Memory B cell (primary cell): ENCODE measurements at places on chromosomes 2 and 18.

- DNase-seq, result no peak
Measured at GRCh38 chr2:184346338-184346862, 251.9 kb upstream of the ZNF804A start.

GRCh38 chr18:6719910-6720683, 9.4 kb upstream of the ARHGAP28 start:
- no peak for DNase-seq

DNA sequence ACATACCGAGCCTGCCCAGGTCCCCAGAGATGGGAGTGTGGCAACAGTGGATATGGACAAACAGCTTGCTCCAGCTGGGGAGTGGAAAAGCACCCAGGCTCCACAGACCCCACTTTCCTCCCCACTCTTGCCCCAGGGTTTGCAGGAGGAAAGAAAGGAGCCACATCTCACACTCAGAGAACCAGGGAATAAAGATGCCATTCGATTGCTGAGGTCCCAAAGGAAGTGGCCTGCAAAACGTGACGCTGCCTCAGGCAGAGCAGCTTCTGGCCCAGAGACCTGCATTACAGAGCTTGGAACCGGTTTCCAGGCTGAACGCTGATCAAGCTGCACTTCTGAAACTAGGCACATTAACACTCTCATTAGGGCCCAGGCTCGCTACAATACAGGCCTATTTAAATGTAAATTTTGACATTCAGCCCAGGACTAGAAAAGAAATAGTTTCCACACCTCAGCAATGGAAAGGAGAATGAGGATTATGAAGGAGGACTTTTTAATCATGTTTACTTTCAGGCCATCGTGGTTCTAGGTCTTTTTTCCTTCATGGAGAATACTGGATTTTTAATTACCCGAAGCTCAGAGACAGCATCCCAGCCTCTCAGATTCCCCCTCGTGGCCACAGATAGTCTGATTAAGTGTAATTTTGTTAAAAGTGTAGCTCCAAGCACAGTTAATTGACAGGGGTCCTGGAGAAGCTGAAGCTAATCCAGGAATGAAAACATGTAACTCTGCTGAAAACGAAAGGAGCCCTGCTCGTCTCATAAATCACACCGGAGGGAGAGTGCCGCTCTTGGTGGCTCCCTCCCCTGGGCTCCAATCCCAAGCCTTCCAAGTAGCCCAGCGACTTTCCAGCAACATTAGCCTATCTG, 221.3 kb upstream of the RAB6C start:
- no peak for DNase-seq

DNA sequence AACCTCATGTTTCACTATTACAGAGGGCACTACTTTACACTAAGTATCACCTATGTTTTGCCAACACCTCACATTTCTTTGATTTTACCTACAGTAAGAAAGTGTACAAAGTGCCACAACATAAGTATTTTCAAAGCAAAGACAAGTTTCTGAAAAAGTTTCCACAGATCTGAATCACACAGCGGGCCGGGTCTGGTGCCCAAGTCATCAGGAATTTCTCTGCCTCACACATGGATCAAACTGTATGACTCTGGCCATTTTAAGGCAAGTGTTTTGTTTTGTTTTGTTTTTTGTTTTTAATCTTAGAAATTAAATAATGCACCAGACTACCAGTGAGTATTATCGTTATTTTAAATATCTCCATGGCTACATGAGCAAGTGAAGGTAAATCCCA, 73.4 kb downstream of the ZNF516 start:
- no peak for DNase-seq

GRCh38 chr2:75587954-75588587, 27.3 kb upstream of the EVA1A start:
- no peak for DNase-seq

GRCh38 chr2:237895544-237896506, 36.4 kb downstream of the RAMP1 start:
- no peak for DNase-seq

DNA sequence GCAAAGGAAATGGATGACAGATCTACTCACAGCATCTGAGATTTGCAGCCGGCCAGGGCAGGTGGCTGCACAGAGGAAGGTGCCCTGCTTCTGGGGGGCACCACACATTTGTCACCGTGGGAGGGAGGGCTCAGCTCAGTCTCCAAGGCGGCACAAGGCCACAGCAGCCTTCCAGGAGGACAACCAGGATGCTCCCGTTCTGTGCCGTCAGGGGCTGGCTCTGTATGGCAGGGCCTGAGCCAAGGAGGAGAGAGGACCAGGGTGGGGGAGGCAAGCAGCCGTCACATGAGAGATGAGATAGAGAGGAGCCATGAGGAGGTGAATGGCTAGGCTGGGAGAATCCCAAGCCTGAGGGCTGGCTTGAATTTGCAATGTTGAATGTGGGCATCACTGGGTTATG, 4.6 kb upstream of the BOK start:
- no peak for DNase-seq

GRCh38 chr2:69096326-69097095, 83.5 kb downstream of the ANTXR1 start:
- no peak for DNase-seq

DNA sequence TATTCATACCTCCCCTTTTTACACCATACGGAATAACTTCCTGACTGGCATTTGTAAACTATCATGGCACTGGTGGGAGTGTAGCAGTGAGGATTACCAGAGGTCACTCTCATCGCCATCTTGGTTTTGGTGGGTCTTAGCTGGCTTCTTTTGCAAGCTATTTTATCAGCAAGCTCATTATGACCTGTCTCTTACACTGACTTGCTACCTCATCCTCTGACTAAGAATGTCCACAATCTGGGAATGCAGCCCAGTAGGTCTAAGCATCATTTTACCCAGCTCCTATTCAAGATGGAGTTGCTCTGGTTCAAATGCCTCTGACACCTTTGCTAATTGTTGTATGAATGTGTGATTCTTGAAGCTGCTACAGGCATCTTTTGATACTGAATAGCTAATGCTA, 950.8 kb upstream of the SLC39A10 start:
- DNase-seq, result no peak

DNA sequence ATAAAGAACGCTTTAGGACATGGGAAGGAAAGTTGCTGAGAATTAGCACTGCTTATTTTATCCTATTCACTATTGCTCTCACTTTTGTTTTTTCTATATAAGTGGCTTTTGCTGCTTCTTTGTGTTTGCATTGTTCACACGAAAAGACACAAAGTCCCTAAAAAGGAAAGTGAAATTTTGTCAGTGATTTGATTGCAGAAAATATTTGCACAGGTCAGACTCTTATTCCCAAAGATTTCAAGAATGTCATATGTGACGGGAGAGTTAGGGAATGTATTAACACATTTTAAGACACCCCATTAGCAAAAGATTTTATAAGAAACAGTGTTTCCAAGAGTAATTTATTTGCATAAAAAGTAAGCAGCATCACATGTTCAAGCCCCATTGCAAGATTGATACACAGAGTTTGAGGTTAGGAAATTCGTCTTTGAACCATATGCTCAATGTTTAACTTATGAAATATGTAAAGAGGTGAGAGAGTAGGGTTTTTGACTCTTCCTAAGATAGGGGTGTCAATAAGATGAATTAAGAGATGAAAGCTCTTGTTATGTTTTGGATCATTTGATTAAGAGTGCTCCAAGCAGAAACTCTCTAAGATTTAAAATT, 57.0 kb downstream of the CCDC102B start:
- no peak for DNase-seq

- no peak for DNase-seq
Measured at GRCh38 chr2:189528617-189529016, 52.0 kb downstream of the SLC40A1 start.

DNA sequence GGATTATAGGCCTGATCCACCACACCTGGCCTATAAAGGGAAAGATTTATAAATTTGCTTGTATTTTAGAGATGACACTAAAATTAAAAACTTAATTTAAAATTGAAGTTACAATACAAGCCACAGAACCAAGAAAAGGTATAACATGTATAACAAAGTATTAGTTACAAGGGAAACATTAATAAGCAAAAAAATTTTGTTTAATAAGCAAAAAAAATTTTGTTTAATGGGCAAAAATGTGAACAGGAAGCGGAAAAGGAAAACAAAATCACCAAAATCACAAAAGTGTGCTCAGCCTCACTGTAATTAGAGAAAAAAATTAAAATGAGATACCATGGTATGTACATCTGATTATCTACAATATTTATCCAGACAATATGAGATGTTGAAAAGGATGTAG, 15.9 kb upstream of the NDUFV2 start:
- DNase-seq, result no peak

GRCh38 chr2:155266583-155266982, 568.1 kb downstream of the KCNJ3 start:
- DNase-seq, result no peak

- DNase-seq, result no peak
Measured at GRCh38 chr18:35324926-35325655, 19.1 kb downstream of the ZNF24 start.

DNA sequence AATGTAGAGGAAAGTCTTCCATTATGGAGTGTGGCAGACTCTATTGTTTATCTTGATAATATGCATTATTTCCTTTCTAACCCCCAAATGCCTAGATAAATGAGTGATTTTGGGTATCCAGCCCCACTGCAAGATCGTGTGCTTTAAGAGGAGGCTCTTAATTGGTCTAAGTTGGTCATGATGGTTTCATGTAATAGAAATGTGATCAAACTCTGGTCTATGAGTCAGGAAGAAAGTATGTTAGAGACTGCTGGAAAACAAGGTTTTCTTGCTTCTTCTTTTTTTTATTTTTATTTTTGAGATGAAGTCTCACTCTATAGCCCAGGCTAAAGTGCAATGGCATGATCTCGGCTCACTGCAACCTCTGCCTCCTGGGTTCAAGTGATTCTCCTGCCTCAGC, 344.5 kb upstream of the TNP1 start:
- DNase-seq, result no peak

- DNase-seq, result no peak
Measured at GRCh38 chr2:237915576-237915975, 51.2 kb upstream of the UBE2F start.

DNA sequence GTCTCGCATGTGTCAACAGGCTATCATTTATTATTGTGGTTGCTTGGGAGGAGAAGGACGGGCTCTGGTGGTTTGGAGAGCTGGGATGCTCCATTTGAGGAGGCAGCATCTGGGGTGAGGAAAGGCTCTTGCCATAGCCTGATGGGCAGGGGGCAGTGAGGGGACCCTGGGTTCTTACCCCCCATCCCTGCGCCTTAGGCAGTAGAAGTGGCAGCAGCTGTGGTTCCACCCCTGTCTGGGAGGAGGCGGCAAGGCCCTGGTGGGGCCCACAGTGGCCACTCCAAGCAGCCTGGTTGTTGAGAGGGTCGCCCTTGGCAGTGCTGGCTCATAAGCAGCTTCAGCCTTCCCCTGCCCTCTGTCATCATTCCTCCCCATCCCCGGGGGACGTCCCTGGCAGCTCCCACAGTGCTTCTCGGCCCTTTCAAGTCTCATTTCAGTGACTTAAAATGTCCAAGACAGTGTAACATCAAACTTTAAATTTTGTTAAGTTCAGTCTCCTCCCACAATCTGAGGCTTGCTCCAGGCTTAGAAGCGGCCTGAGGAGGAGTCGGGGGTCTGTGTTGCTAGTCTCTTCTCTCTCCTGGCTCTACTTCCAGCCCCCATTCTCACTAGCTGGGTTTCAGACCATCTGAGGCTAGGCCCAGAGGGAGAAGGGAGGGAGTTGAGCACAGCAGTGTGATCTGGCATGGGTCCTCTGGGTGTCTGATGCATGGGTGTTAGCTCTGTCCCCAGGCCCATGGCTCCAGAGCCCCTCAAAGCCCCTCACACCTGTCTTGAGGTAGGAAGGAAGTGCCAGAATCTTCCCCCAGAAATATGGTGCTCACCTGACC, 34.9 kb upstream of the PTPN4 start:
- no peak for DNase-seq

DNA sequence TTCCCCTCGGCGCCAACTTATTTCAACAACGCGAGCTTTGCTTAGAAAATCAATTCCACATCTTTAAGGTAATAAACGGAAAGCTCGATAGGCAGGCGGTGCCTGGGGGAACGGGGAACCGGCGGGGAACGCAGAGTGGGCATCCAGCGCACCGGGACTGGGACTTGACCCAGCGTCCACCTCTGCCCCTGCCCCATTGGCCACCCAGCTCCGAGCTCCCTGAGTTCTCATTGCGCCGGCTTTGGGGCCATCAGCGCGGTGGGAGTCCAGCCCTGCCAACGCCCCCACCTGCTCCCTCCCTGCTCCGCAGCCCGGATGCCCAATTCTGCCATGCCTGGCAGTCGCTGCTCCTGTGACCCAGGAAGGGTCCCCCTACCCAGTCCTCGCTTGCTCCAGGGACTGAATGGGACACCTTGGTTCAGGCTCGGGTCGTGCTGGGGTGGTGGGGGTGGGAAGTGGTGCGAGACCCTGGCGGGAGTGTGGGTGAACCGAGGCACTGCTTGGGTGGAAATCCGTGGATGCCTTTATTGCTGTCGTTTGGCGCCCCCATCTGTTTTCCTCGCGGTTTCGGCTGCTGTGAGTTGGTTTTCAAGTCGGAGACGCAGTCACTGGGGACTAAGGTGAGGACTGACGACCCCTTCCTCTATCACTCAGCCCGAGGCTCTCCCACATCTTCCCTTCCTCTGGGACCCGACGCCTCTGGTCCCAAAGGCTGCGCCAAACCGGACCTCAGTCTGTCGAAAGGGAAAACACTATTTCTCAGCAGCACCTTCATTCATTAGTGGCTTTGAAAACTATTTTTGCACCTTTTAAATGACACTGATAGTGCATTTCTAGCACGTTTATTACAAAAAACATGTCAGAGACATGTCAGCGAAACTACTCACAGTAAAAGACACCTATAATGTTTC, 2.4 kb upstream of the EVX2 start:
- no peak for DNase-seq

DNA sequence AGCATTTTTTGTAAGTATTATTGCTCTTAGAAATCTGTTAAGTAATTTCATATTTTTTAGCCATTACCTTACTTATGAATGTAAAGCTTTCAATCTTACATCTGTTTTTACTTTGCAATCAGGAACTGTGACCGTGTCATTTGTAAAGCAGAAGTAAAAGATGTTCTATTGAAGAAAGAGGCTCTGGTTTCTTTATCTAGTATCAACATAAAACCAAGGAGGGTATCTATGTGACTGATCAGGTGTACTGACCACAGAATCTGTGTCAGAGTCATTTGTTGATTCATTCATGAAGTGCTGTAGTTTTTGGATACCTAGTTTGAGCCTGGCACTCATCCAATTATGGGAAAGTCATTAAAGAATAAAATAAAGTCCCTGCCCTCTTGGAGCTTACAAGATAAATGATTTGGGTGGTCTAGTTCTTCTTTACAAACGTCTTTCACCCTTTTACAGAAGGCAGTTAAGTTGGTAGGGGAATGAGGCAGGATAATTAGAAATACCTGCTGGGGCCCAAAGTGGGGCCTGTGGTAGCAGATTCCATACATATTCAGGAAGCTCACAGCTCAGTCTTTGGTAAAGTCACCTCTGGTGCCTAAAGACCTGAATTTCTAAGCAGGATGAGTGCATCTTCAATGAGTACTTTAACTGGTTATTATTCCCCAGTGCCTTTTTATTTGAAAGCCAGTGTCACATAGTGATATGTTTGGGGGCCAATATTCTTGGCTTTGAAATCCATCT, 260.6 kb upstream of the NT5C1B start:
- no peak for DNase-seq
